Fibroblast of mammary gland (primary cell): ENCODE measurements at places on chromosomes 2 and 18.

GRCh38 chr18:37272226-37272625 is 293.4 kb downstream of the CELF4 start:
- no peak for DNase-seq

GRCh38 chr2:177281400-177282180 is 17.1 kb upstream of the NFE2L2 start:
- no peak for DNase-seq

DNA sequence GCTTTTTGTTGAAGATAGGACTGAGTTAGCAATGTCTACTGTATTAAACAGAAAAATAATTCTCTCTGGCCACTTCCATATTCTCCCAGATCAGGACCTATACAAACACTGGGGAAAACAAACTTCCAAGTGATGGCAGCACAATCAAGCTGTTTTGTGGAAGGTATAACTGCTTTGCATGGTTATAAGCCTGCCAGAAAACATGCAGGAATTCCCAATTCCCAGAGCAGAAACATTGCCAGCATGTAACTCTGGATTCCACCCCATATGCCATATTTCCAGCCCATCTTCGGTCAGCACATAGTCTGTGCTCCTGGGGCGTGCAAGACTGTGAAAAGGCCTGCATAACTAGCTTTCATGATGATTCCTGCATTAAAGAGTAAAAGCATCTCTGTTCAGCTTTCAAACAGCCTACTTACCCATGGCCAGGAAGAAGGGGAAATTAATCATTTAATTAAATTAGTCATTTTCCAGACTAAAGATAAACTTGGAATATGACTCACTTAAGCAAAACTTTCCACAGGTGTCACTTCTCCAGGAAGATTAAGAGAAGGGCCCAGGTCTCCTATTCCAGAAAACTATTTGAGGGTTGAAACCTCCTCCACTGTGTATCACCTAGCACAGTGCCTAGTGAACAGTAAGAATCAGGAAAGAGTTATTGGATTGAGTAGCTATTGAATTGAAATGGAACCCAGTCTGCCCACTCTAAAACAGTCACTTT is 280.5 kb downstream of the NRXN1 start:
- no peak for DNase-seq

GRCh38 chr2:150732064-150732463 is 244.6 kb upstream of the RND3 start:
- DNase-seq, result peak; percentile 78

DNA sequence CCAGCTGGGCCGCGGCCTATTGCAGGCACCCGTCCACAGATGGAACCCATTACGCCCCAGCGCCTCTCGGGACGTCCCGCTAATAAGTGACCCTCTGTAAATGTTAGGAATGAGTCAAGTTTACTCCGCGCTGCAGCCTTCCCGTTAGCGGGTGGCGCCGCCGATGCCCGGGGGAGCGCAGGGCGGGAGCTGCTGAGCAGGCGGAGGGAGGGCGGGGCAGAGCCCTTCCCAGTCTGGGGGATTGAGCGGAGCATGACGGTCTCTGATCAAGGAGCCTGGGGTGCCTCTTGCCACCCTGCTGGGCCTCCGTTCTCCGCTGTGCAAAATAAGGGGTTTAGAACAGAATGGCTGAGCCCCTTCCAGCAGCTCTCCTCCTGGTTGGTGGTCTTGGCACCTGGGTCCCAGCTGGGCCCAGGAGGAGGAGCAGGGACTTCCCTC is 10.5 kb downstream of the CROCC2 start:
- DNase-seq, result peak; percentile 91

- DNase-seq, result no peak
Measured at GRCh38 chr2:100317634-100318033, 4.7 kb downstream of the LONRF2 start.

GRCh38 chr2:74292751-74293150 is 50.5 kb downstream of the SLC4A5 start:
- DNase-seq, result no peak

DNA sequence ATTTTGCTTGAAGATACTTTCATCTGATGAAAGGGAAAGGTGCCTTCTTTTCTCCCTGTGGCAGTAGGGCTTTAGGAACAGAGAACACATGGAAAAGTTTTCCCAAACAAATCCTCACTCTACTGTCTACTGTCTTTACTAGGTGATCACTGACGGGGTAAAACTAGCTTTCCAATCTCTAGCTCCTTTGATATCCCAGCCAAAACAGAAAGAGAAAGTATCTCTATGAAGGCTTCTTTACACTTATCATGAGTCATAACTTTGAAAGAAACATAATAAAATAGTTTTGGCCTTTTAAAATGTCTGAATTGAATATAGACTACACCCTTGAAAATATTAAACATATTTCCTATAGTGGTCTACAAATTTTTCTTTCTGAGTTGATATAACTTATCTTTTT is 214.5 kb downstream of the DSEL start:
- DNase-seq, result peak; percentile 53

DNA sequence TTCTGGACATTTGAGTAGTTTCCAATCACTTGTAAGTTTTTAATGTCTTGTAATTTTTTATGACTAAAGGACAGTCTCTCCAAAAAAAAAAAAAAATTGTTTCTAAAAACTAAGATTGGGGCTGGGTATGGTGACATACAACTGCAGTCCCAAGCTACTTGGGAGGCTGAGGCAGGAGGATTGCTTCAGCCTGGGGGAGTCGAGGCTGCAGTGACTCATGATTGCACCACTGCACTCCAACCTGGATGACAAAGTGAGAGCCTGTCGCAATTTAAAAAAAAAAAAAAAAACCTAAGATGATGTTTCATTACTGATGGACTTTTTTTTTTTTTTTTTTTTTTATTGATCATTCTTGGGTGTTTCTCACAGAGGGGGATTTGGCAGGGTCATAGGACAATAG is 34.4 kb upstream of the PKDCC start:
- DNase-seq, result peak; percentile 59

DNA sequence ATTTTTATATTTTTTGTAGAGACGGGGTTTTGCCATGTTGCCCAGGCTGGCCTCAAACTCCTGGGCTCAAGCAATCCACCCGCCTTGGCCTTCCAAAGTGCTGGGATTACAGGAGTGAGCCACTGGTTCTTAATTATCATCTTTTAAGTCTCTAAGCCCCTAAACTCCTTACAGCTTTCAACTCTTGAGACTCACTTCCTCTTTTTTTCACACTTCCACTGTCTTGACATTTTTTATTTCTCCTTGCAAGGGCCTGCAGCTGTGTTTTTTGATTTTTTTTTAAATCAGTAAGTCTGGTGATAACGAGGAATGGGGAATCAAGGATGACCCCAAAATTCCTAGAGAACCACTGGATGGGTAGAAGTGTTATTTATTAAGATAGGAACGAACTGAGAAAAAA is 8.6 kb upstream of the ABCB11 start:
- DNase-seq, result no peak

GRCh38 chr18:24263050-24263449 is 124.2 kb downstream of the CABYR start:
- no peak for DNase-seq

DNA sequence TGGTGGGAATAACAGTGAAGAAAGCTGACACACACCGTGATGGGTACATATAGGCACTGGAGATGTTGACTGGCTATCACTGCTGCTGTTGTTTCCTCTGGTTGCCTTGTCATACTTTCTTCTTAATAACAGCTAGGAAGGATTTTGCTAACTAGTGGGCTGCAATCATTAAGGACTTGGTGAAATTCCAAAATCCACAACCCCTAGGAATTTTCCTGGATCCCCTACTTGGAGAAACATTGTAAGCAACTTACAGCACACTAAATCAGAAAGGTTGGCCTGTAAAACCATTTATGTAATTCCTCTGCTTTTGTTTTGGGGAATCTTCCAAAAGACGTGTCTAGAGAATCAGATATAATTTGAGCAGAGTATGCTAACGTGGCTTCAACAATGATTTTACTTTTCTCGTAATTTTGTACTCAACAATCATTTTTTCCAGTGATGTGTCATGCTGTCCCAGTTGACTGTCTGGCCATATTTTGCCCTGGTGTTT is 8.0 kb upstream of the COL3A1 start:
- DNase-seq, result peak; percentile 51

DNA sequence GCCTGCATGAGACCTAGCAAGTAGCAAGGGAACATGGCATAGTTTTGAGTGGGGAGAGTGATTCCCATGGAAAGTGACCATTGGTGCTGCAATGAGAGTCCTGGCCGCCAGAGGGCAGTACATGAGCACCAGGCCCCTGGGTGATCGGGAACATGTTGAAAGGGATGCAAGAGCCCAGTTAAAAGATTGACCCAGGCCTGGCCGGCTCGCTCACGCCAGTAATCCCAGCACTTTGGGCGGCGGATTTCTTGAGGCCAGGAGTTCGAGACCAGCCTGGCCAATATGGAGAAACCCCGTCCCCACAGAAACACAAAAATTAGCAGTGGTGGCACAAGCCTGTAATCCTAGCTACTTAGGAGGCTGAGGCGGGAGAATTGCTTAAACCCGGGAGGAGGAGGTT is 22.2 kb downstream of the FAP start:
- DNase-seq, result peak; percentile 69

GRCh38 chr18:63579616-63580015 is 7.5 kb upstream of the SERPINB13 start:
- no peak for DNase-seq

DNA sequence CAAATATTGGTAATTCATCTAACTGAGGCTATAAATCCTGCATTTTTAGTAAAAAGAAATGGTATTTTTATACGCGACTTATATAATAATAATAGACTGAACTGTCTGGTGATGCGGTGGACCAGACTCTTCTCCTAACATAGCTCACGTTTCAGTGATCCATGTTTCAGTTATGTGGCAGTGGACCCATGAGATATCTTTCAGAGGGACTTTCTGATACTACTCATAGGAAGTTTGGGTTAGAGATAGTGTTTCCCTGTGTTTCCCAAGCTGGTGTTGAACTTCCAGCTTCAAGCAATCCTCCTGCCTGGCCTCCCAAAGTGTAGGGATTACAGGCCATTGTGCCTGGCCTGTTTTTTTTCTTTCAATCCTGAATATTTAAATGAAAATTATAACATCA is 59.2 kb downstream of the KCTD1 start:
- DNase-seq, result no peak

DNA sequence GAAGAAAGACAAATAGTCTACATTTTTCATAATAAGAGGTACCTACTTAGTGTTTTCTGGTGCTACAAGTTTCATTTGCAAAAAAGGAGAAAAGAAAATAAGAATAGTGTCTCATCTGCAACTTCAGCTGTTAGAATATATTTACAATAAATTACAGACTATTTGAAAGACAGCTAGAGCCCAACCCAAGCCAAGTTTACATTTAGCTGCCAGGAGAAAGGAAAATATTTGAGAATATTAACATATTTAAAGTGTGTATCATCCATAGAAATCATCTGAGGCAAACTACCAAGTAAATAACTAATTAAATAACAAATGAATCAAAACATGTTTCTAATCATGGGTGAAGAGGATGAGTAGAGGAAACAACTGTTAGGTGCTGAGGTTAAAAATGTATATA is 209.2 kb upstream of the ZSWIM2 start:
- DNase-seq, result no peak

DNA sequence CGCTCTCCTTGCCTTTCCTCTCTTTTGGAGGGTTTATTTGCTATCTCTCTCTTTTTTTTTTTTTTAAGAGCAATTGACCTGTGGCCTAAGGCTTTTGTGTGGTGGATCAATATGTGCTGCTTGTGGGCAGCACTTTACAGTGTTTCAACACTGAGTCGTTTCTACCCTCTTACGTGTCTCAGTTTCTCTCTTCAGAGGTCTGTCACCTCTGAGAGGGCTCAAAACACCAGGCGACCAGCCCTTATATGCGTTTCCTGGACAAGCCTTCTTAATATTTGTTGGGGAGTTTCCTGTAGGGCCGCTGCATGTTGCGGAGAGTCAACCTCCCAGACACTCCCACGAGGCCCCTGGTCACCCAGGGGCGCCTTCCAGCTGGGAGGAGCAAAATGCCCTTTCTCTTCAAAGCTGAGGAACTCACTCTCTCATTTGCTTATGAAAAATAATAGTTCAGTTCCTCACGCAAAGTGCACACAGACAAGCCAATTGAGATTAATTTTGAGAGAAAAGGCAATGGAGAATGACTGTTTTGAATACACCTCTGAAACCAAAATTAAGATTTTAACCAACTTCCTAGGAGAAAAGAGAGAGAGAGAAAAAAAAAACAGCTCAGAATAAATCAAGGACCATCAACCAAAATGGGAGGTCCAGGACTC is 96.3 kb upstream of the B3GNT2 start:
- no peak for DNase-seq

GRCh38 chr2:176851200-176851888 is 361.2 kb upstream of the HNRNPA3 start:
- DNase-seq, result peak; percentile 4

GRCh38 chr2:9768388-9768787 is 74.9 kb upstream of the TAF1B start:
- DNase-seq, result no peak

DNA sequence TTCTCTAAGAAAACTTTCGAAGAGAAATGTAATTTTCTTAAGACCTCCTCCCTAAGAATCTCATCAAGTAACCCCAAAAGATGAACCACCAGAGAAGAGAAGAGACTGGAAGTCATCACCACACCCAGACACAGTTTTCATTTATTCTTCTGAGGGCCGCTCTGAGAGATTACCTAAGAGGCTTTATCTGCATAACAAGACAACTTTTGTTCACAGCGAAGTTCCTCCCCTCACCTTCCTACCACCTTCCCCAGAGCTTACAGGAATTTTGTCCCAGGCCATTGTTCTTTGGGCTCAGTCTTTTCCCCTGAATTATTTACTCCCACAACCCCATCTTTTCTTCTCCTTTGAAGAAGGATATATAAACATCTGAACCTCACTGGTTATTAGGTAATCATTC is 92.8 kb downstream of the AKAIN1 start:
- DNase-seq, result no peak

GRCh38 chr2:202014759-202015211 is 18.9 kb upstream of the FZD7 start:
- no peak for DNase-seq

DNA sequence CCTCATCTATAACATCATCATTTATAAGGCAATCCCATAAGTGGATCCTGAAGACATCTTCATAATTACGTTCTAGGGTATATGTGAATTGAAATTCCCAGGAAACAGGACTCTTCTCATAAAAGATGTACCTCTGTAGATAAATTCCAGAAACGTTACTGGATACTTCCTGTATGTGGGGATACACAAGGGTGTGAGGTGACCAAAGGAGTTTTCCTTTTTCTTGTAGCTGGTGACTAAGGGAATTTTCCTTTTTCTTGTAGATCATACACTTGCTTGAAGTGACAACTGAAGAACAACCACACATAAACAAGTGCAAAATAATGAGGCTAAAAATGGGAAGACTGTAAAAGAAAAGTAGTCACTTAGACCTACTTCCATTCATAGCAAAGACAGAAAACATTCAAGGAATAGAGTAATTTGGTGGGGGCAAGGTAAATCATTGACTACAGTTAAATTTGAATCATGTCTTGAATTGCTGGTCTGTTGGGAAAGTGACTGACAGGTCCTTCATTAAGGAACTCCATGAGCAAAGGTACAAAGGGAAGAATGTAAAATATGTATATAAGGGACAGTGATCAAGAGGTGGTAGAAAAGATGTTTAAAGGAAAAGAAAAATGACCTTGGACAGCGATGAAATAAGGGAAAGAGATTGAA is 53.2 kb upstream of the UBE2E3 start:
- DNase-seq, result no peak

- no peak for DNase-seq
Measured at GRCh38 chr2:113038291-113038690, 14.4 kb downstream of the IL36B start.
